CD8-positive, alpha-beta T cell (primary cell): ENCODE measurements at places on chromosomes 3 and 15. TPM values are rescaled to one million over a fixed set of nuclear protein-coding genes. Genes with fewer than 3 reads are reported as not detected.

PLAAT1 gene
- total RNA-seq: not detected

SCN11A gene
- 0.11 TPM for total RNA-seq

CLRN1 gene
- total RNA-seq: not detected

SEC22C gene
- total RNA-seq: 75.2 TPM

SEMA3G gene
- total RNA-seq: 0.05 TPM

FHIT gene
- total RNA-seq: 7.6 TPM

SHF gene
- total RNA-seq: 5.0 TPM

HGD gene
- 3.1 TPM for total RNA-seq

DNA sequence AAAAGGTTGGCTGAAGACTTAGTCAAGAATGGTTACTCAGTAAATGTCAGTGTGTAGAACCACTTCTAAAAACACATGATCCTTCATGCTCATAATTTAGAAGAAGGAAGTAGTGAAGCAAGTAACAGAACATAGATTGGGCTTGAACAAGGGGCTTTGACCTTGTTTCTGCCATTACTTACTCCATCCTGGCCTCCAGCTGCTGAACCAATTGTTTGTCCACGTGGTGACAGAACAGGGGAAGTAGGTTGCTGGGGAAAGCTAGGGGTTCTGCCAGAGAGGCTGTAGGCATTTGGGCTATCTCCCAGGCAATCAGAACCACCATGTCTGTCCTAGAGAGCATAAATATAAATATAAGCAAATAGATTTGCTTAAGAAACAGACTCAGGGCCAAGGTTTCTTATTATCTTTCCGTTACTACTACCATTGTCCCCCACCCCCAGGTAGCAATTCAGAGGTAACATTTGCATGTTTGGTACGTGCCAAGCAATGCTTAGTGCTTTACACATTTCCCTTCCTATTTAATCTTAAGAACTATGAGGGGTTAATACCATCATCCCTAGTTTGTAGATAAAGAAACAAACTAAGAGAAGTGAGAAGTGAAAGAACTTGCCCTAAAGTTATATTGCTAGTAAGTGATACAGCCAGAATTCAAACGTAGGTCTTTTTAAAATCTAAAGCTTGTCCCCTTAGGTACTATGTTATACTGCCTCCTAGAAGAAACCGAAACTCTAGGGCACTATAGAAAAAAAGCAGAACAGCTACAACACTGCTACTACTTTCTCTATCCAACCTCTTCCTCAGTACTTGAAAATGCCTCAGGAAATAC lies 3.0 kb upstream of the SPG11 start:
- no peak for DNase-seq

GRCh38 chr3:101703169-101703568 lies 16.7 kb upstream of the RPL24 start:
- DNase-seq: no peak

- DNase-seq: no peak
These were observed 220.7 kb upstream of the AZI2 start for GRCh38 chr3:28569357-28569756.

GRCh38 chr15:52256930-52257733 lies 38.5 kb downstream of the MYO5C start:
- DNase-seq: no peak

- DNase-seq: no peak
These were observed 13.7 kb upstream of the SLTM start for GRCh38 chr15:58947179-58947578.

- no peak for DNase-seq
These were observed 95.0 kb downstream of the ADCY5 start for GRCh38 chr3:123353850-123354233.

GRCh38 chr15:55799291-55800212 lies 56.6 kb upstream of the PRTG start:
- no peak for DNase-seq

DNA sequence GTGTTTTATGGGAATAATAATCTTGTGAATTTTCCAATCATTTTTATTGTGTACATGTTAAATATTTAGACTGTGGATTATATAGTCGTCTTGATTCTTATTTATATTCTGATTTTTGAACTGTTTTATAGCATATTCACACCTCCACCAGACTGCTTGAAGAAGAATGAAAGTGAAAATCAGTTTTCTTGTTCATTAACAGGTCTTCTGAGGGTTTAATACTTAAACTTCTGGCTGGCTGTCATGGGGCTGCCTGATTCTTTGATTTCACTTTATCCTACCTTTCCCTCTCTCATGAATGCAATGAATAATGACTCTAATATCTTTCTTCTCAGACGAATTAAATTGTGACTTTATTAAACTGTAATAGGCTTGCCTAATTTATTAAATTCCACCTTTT lies 56.2 kb downstream of the ATP2C1 start:
- no peak for DNase-seq

GRCh38 chr3:60742606-60743145 lies 508.6 kb downstream of the FHIT start:
- DNase-seq: no peak

DNA sequence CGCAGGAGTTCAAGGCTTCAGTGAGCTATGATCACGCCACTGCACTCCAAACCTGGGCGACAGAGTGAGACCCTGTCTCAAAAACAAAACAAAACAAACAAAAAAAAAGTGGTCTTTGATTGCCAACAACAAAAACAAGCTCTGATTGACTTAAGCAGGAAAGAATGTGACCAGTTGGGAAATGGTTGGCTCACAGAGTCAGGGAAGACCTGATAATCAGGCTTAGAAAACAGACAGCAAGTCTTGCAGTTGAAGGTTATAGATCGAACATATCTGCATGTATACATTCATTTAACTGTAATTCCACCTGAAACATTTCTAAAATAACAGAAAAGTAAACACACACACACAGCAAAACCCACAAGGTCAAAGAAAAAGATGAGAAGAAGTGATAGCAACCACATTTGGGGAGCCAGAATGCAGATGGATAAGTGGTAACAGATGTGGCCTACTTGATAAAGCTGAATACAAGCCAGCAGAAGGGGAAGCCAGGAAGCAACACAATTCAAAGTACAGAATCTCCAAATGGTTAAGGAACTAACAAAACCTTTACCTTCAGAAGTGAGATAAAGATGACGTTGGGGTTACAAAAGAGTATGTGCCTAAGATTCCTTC lies 699.9 kb upstream of the ZNF385D start:
- DNase-seq: no peak

DNA sequence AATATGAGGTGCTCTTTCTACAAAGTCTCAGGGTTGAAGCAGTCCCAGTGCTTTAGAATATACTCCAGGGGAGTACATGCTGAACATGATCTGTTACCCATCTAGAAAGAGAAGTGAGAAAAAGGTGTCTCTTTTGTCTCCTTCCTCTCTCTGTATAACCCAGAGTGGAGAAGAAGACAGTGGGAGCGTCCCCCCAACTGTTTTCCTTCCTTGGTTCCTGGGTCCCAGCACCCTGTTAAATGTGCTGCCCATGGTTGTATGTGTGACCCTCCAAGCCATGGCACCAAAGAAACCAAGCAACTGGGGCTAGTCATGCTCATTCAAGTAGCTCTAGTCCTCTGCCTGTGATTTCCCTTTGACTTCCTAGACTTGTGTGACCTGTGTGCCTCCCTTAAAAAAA lies 683.7 kb downstream of the TBL1XR1 start:
- no peak for DNase-seq

DNA sequence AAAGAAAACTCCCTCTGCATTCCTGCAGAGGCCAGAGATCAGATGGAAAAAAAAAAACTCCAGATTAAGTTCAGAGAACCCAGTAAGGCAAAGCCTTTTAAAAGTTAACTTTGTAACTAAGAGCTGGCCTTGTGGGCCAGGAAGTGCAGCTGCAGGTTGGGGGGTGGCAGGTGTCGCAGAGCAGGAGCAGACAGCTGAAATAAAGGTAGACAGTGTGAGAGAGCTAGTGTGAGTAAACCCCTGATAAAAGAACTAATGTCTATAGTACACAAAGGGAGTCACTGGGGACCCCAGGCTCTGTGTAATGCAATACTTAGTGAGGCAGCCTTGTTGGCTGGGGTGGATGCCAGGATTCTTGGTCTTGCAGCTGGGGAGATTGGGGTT lies 42.1 kb downstream of the PPCDC start:
- DNase-seq: no peak

DNA sequence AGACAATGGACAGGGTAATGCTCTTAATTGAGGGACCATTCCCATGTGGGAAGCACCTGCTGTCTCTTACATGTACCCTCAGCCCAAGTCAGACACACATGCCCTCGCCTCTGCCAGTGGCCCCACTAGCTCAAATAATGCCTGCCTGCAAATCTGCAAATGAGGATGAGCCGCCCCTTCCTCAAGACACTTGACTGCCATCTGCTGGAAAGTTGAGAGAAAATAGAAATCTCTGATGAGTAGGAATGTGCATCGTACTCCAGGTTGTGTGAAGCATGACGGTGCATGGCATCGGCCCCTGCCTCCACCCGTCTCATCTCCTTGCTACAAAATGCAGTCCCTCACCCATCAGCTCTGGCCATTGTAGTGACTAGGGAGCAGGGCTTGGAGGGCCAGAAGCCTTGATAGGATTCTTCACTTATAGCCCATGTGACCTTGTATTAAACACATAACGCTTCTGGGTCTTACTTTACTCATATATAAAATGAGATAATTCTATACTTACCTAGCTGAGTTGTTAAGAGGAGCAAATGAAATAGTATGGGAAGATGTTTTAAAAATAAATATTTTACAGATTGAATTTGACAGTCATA lies 6.3 kb upstream of the SCN5A start:
- no peak for DNase-seq
